ENCODE measurements at places on chromosomes 16 and 17.

DNA sequence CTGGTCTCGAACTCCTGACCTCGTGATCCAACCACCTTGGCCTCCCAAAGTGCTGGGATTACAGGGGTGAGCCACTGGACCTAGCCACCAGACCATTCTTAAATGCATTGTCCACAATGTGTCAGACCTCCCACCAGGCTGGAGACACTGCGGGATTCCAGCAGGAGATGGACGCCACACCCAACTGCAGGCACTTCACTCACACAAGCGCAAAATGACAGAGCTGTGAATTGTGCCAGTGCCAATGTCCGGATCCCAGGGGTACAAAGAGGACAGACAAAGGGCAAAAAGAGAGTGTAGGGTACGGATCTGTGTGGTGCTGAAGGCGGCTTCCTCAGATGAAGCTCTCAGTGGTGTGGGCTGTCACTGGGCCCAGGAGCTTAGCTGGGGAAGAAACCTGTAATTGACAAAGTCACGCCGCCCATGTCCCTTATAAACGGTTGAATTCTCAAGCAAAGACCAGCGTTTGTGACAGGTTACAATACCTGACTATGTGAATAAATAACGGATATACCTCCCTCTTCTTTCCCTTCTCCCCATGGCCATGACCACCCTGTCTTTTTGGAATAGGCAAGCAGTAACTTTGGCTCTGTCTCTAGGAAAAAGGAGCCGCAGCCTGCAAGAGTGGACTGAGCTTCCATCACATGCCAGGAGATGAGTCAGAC lies 40.0 kb downstream of the HS3ST3A1 start:
- DNase-seq: no peak

- DNase-seq: no peak
Measured at GRCh38 chr16:79982361-79982760, 381.8 kb upstream of the MAF start.

DNA sequence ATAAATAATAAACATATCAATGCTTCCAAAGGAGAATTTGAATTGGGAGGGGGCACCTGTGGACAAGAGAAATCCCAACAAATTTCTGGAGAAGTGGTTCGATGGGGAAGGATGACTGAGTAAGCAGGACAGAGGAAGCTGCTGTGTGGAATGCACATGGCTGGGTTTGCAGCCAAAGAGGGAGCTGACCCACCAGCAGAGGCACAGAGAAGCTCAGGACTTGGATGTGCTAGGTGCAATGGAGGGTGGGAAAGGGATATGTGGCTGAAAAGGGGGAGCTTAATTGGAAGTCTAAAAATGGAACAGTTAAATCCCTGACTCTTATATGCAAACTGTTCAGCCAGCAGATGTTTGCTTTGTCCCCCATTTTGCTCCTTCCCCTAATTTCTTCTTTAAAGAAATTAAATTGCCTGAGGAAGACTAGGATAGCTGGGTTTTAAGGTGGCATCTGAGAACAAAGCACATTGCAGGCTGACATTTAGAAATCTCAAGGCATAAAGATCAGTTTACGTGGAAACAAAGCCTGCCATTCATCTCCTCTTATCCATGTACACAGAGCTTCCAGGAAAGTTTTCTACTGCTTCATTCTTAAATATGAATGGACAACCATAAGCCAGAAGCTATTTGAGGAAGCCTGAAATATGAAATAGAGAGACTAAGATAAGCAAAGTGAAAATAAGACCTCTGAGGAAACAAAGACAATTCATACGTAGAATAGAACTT lies 23.0 kb upstream of the TNS4 start:
- no peak for DNase-seq

DNA sequence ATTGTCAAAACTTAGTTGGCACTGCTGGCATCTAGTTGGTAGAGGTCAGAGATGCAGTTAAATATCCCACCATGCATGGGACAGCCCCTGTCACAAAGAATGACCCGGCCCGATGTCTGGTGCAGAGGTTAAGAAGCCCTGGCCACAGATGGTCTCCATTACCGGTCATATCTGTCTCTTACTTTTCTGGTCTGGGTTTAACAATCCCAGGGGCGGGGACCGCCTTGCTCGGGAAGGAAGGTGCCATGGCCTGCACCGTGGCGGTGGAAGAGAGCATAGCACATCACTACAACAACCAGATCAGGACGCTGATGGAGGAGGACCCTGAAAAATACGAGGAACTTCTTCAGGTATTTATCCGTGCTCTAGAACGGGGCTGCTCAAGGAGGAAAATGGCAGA lies 8.1 kb downstream of the COQ7 start:
- no peak for DNase-seq

DNA sequence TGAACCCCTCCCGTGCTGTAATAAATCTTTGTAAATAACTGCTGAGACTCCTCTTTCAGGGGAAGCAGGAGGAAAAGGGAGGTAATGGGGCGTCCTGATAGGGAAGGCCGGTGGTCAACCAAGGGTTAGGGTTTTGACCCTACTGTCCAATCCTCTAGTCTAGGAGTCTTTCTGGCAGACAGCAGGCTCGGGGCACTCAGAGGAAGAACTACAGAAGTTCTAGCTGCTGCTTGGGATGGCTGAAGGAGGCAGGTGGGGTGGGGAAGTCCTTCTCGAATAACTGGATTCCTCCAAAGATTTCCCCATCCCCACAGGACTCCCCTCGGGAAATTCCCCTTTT lies 387 bp upstream of the STARD3 start:
- peak; percentile 12 for DNase-seq

DNA sequence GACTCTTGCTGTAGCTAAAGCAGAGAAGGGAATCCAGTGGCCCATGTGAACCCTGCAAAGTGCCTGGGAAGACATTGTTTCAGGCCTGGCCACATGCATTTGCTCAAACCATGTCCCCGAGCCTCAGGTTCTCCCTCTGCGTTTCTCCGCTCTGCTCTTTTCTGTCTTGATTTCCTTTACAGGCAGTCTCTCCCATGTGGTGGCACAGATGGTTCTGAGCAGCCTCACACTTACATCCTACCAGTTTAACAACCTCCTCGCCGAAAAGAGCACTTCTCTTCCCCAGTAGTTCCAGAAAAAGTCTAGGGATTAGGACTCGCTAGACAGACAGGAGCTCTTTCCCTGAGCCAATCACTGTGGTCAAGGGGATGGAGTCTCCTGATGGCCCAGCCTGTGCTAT lies 28.3 kb upstream of the MYH10 start:
- DNase-seq: no peak

GRCh38 chr17:7444682-7445618 lies at the start of gene CHRNB1:
CHRNB1 (plus strand) TSS chr17:7445061; CDS start chr17:7445128, 67 bp downstream.
- no peak for DNase-seq

GRCh38 chr16:4583906-4584305 lies 27.8 kb downstream of the C16orf96 start:
- DNase-seq: no peak

- no peak for DNase-seq
Measured at GRCh38 chr17:28334666-28335200, 539 bp downstream of the IFT20 start.

DNA sequence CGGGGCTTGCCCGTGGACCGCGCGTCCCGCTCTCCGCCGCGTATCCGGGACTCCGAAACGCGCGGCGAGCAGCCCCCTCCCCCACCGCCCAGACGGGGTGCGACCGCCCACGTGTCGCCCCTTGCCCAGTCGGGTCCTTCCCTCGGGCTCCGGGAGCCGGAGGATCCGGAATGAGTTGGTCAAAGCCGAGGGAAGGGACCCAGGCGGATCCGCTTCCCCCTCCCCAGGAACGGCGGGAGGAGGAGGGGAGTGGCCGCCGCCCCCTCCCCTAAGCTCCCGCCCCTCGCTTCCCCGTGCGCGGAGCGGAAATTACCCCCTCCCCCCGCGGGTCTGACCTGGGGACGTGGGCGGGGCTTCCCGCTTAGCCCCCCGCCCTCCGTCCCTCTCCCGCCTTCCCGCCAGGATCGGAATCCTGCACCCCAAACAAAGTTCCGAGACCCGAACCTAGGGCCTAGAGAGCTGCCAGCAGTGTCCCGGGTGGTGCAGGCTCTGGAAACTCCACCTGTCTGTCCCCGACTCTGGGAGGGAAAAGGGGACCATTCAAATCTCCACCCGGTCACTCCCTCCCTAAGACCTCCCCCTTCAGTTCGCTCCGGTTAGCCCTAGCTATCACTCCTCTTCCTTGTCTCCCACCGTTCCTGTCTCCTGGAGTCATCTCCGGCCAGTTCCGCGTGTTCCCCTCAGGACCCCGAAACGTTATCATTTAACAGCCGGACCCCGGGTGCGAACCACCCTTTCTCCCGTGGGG lies 1.0 kb upstream of the IGF2BP1 start:
- DNase-seq: no peak

GRCh38 chr16:27385398-27385797 lies 16.6 kb upstream of the IL21R start:
- DNase-seq: no peak

GRCh38 chr16:17345043-17345442 lies 125.7 kb downstream of the XYLT1 start:
- DNase-seq: no peak

DNA sequence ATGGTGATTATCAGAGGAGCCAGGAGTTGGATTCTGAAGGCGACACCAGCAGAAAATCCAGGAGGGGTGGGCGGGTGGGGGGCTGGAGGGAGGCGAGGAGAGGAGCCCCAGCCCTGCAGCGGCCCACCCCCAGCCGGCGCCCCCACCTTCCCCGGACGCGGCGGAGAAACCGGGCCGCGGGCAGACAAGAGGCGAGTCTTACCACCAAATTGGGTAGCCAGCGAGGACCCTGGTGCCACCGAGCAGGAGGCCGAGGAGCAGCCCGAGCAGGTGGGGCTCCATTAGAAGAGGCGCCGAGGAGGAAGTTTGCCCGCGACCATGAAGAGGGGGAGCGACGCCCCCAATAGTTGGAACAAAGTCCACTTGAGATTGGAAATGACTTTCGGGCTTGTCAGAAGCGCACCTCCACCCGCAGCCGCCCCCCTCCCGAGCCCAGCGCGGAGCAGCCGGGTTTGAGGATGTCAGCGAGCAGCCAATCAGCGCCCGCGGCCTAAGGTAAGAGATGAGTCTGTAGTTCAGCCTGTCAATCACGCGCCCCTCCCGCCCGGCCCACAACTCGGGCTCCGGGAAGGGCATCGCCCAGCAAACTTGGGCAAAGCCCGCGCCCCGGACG lies at the start of gene WNT3:
Gene WNT3 (minus strand): TSS at position 377 of the 613 bp plus-strand sequence. CDS start 95 bp downstream, at position 282.
- peak; percentile 50 for DNase-seq

DNA sequence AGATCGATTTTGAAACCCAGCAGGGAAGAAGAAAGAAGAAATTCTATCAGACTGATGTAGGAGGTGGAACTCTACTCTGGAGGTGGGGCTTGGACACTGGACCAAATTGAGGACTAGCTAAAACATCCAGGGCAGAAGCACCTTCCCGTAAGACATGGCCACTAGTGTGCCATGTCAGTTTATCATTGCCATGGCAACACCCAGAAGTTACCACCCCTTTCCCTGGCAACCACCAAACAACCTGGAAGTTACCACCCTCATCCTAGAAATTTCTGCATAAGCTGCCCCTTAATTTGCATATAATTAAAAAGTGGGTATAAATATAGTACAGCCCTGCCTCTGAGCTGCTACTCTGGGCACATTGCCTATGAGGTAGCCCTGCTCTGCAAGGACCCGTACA lies 66.7 kb downstream of the NACA2 start:
- DNase-seq: no peak

GRCh38 chr17:7886227-7887037 lies 2.2 kb upstream of the CHD3 start:
- peak; percentile 61 for DNase-seq

DNA sequence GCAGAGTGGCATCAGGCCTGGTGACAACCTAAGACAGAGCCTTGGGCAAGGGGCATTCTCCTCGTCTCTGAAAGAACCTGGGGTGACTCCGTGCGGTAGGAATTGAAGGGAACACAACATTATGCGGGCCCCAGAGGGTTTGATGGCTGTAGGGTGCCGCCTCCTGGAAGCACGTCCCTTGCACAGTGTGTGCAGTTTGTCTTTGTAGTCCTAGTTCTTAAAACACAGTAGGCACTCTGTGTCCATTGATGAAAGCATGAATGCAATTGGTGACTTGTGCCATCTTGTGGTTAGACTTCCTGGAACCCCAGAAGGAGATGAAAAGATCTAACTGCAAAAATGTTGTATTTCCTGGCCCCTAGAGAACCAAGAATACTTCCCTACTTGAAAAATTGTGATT lies 279.8 kb downstream of the UTP18 start:
- DNase-seq: no peak

GRCh38 chr17:62854098-62854680 lies 46.1 kb upstream of the MARCHF10 start:
- DNase-seq: no peak

- no peak for DNase-seq
Measured at GRCh38 chr17:77786740-77787505, 171.6 kb upstream of the TNRC6C start.

- no peak for DNase-seq
Measured at GRCh38 chr16:77822661-77823060, 34.3 kb downstream of the VAT1L start.

DNA sequence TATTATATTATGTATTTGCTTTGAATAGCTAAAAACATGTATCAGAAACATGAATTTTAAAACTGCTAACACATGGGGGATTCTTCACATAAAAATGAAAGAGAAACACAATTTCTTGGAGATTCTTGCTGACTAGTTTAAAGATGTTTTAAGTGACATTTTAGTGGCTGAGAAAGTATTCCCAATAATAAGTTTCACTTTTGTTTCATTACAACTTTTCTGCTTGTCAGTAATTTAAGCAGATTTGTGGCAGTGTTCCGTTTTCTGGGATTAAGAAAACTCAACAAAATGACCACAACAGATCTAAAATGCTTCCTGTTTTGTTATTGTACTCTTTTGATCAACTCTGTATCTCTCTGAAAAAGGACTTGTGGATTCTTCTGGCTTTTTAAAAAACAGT lies 75.9 kb downstream of the NLK start:
- DNase-seq: no peak

GRCh38 chr17:69134112-69134511 lies 7.6 kb downstream of the ABCA6 start:
- no peak for DNase-seq

DNA sequence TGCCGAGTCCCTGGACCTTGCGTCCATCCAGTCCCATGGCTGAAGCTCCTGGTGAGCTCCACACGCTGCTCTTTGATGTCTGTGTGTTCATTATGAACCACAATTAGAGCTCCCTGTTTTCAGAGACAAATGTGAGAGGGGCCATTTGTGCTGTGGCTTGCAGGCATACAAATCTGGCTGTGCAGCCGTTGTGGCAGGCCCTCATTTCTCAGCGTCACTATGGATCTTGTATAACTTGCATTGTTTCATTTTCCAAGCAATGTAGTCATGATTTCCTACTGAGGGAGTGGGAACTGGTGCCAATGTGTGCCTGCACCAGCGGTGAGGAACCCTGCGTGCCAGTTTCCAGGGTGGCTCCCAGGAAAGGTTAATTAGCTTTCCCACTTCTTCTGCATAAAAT lies 542.6 kb downstream of the TMEM114 start:
- DNase-seq: no peak
